ENCODE measurements at places on chromosomes 16 and 17.
A peak's percentile ranks its signal among the peaks of the same experiment; 100 is the strongest.

- no peak for DNase-seq
These were observed 65.1 kb downstream of the SDR42E1 start for GRCh38 chr16:81946206-81946605.

- DNase-seq = no peak
These were observed 4.6 kb downstream of the ANKFN1 start for GRCh38 chr17:56157845-56158244.

GRCh38 chr17:63517825-63518534 lies 5.2 kb upstream of the KCNH6 start:
- no peak for DNase-seq

- DNase-seq = no peak
These were observed 48.7 kb upstream of the NLK start for GRCh38 chr17:27993723-27994310.

DNA sequence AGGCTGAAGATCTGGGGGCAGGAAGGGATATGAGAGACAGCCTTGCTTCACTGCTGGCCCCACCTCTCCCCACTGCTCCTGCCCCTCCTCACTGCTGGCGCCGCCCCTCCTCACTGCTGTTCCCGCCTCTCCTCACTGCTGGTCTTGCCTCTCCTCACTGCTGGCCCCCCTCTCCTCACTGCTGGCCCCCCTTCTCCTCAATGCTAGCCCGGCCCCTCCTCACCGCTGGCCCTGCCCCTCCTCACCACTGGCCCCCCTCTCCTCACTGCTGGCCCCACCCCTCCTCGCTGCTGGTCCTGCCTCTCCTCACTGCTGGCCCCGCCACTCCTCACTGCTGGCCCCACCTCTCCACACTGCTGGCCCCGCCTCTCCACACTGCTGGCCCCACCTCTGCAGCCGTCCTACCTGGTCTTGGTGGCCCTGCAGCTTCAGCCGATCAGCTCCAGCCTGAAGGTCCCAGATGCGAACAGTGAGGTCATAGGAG lies 9.5 kb upstream of the PAM16 start:
- DNase-seq = no peak

GRCh38 chr17:6496640-6497441 lies 52.6 kb downstream of the PIMREG start:
- DNase-seq = no peak

- no peak for DNase-seq
These were observed 29.6 kb downstream of the SEC14L5 start for GRCh38 chr16:4987580-4988374.

DNA sequence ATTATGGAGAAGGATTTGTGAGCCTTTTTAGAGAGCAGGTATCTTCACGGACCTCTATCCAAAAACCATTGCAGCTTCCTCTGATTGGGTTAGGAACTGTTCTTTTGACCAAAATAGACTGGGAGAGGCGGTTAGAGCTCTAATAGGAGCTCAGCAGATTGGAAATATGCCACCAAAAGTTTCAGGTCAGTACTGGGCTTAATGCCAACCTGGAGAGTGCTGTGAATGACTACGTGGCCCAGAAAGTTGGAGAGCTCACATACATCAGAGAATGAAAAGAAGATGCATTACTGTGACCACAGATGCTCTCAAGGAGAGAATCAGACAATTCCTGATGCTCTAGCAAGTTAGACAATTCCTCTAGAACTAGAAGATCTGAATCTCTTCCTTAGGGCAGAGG lies 86.5 kb downstream of the ABCA8 start:
- DNase-seq = no peak

- no peak for DNase-seq
These were observed 14.2 kb downstream of the SNF8 start for GRCh38 chr17:48930435-48930873.

- DNase-seq = no peak
These were observed 28.4 kb downstream of the CD300LB start for GRCh38 chr17:74502861-74503260.

- DNase-seq = no peak
These were observed 107.0 kb downstream of the PLCG2 start for GRCh38 chr16:81885976-81886586.

DNA sequence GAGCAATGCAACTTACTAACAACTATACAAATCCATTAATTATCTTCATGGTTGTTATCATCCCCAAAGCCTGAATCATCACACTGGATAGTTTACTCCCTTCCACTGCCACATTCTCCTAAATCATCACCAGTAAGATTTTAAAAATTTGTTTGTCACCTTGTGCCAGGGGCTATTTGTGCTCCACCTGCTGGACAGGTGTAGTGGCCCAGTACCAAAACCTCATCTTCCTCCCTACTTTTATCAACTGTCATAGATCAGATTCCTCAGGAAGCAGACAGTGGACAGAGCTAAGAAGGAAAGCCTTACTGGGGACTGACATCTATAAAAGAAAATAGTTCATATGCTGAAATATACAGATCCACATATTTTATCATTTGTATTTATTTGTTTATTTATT lies 280.4 kb downstream of the CDH11 start:
- no peak for DNase-seq

GRCh38 chr16:58264961-58265479 lies 29.8 kb downstream of the PRSS54 start:
- DNase-seq = no peak

DNA sequence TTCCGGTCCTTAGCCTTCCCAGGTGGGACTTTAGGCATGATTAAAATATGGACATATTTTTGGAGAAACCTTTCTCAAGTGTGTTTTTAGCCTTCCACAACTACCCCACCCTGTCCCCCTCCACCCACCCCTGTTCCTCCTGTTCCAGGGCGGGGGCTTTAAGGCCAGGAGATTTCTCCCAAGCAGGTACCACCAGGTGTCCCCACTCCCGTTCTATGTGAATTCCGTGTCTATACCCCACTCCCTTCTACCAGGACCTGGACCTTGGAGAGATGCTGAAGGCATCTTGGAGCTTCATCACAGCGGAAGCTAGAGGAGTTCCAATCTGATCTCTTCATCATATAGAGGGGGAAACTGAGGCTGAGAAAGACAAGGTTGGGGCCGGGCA lies 9.7 kb downstream of the CA4 start:
- DNase-seq = no peak

GRCh38 chr16:71915350-71915749 lies 20.0 kb downstream of the IST1 start:
- DNase-seq = no peak

DNA sequence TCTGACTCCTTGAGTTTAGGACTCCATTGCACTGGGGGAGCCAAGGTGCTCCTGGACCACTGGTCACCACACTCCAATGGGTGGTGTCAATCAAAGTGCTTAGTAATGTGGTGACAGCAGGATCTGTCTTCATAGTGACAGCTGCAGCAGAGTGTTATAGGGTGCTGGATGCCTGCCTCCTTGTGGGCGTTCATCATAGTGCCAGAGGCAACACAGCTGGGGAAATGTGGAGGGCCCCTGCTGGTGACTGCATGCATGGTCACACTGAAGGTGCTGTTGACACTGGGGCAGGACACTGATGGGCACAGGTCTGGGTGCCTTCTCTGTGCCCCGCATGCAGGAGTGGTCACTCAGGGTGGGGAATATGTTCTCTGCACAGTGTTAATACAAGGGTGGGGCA lies 177.5 kb upstream of the CDH8 start:
- no peak for DNase-seq

DNA sequence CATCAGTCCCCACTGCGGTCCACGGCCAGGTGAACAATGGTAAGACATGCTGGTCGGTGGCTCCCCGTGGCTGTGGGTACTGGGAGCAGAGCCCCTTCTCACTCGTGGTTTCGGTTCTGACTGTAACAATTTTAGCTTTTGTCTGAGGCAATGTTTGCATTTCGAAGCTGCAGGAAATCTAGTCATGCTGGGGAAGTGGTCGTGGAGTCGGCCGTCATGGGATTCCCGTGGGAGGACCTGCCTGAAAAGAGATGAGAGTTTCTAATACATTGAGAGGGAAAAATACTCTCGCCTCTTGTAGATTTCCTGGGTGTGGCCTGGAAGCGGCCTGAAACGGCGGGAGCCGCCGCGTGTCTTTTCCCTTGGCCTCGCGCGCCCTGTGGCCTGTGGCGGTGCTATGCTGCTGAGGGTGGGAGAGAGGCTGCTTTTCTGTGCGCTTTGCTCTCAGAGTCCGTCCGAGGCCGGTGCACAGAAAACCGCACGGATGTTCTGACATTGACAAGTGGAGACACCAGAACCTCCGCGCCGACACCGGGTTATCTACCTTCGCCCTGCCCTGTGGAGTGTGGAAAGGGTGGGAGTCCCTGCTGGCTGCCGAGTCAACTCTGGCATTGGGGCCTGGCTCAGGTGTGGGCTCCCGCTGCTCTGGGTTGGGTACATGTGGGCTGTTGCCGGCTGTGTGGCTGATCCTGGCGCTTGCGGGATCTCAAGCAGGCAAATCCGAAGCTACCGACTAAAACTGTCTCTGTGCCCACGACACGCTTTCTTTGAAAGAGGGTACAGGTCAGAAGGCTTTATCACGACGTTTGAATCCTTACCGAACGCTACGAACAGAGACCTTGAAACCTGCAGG lies 60.8 kb downstream of the WDR45B start:
- DNase-seq = no peak

DNA sequence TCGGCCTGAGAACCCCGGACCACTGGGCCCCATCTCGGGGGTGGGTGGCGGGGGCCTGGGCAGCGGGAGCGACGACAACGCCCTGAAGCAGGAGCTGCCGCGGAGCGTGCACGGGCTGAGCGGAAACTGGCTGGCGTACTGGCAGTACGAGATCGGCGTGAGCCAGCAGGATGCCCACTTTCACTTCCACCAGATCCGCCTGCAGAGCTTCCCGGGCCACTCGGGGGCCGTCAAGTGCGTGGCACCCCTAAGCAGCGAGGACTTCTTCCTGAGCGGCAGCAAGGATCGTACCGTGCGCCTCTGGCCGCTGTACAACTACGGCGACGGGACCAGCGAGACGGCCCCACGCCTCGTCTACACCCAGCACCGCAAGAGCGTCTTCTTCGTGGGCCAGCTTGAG lies 8.9 kb upstream of the SERPINF2 start:
- DNase-seq = no peak

- DNase-seq = no peak
These were observed 252.4 kb downstream of the IRF8 start for GRCh38 chr16:86151239-86151851.

- DNase-seq = no peak
These were observed 13.5 kb downstream of the CDIP1 start for GRCh38 chr16:4525069-4525468.

DNA sequence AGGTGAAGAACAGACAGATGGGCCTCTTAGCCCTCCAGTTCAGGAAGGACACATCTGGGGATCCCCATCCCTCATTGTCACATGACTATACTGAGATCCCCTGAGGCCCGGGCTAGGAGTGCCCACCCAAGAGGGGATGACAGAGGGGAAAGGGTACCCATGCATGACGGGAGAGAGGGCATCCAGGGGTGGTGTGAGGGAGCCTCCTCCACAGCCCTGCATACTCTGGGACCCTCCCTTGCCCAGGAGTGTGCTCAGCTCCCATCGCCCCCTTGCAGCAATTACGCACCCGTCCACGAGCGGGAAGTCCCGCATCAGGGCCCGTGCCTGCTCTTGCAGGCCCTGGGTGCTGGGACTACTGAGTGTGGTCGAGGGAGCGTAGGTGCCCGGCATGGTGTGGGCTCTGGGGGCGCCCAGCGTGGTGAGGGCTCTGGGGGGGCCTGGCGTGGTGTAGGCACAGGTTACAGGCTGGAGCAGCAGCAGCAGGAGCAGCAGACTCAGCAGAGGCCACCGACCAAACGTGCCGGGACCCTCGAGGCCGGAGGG lies 6.5 kb downstream of the DPEP2 start:
- DNase-seq = no peak

GRCh38 chr17:17538417-17539391 lies 42.5 kb upstream of the RASD1 start:
- no peak for DNase-seq

- no peak for DNase-seq
These were observed 7.7 kb downstream of the FAM234A start for GRCh38 chr16:242281-242680.

DNA sequence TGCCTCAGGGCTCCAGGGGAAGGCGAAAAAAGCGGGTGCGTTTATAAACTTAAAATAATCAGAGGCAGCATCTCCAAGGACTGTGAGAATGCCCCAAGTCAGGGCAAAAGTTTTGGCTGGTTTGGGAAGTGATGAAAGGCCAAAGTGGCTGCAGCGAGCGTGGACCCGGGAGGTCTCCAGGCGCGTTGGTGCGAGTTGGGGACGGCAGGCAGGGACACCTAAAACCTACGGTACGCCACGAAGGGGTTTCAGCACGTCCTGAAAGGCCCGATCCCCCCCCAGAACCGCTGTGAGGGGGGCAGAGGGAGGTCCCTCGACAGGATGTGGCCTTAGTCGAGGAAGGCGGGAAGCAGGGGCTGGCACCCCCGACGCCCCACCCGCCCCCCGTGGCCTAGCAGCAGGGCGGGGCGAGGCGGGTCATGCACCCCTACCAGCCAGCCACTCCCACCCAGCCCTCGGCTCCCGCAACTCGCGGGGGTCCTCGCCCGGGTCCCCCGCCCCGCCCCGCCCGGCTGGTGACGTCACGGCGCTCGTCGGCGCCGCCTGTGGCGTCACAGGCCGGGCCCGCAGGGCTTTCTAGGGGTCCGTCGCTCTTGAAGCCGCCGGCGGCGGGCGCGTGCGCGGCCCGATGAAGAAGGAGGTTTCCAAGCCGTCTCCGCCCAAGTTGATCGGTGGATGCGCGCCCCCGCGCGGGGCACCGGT lies at the start of gene MYCBPAP:
Gene MYCBPAP (plus strand): TSS at position 569 of the 702 bp plus-strand sequence. CDS start 236 bp downstream, outside the sequence.
- DNase-seq = peak; percentile 61

- DNase-seq = no peak
These were observed 17.4 kb downstream of the CA4 start for GRCh38 chr17:60167065-60167741.

DNA sequence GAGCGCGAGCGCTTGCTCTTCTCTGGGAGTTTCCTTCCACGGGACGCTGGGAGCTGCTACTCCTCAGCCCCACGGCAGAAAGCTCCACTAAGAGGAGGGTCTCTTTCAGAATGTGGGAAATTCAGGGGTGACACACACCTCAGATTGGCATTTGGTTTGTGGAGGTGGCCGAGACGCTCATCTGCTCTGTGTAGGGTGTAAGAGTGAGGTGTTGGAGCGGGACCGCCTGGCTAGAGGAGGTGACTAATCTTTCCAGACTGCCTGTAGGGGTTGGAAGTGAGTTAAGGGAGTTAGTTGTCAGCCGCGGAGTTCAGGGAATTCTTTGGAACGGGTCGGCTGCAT lies 735 bp downstream of the PSMD11 start:
- peak; percentile 2 for DNase-seq

- DNase-seq = no peak
These were observed 11.5 kb upstream of the FOXF1 start for GRCh38 chr16:86498671-86499439.

GRCh38 chr17:42392692-42393415 lies 4.6 kb upstream of the STAT3 start:
- DNase-seq = no peak

Measured in stimulated activated CD8-positive, alpha-beta memory T cell treated with anti-CD3 and anti-CD28 coated beads, Interleukin-4, amount 100 ng/mL, for 24 hours (primary cell).